ENCODE measurements at places on chromosomes 7 and 10.

DNA sequence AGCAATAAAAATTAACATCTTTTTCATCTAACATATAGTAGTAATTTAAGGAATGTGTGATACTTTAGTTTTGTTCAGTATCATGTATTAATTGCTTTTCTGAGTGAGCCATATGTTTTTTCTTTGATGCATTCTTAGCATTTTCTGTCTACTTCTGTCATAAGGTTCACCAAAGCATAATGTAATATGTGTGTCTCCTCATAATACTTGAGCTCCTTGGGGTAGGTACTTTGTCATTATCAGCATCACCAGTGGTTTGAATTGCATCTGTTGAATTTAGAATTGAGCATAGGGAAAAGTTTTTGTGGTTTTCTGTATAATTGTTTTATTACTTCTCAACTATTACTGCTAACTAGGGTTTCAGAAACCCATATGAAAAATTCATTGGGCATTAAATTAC is 26.5 kb downstream of the VPS50 start:
- DNase-seq = no peak

- DNase-seq = no peak
These were observed 212.4 kb upstream of the YAE1 start for GRCh38 chr7:39353615-39354376.

DNA sequence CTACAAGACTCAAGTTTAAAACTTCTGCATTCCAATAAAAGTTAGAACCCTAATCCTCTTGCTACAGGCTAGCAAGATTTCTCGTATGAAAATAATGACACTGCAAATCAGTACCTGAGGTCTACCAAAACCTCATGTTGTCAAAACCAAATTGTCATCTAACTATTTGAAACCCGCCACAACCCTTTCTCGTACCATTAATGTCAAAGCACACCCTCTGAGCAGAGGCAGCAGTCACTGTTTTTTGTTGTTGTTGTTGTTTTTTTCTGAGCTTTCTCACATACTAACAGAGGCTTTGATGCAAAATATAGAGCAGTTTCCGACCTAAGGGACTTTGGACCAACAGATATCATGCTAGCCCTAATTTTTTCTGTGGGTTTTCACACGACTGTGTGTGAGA is 563.9 kb upstream of the C7orf33 start:
- no peak for DNase-seq

DNA sequence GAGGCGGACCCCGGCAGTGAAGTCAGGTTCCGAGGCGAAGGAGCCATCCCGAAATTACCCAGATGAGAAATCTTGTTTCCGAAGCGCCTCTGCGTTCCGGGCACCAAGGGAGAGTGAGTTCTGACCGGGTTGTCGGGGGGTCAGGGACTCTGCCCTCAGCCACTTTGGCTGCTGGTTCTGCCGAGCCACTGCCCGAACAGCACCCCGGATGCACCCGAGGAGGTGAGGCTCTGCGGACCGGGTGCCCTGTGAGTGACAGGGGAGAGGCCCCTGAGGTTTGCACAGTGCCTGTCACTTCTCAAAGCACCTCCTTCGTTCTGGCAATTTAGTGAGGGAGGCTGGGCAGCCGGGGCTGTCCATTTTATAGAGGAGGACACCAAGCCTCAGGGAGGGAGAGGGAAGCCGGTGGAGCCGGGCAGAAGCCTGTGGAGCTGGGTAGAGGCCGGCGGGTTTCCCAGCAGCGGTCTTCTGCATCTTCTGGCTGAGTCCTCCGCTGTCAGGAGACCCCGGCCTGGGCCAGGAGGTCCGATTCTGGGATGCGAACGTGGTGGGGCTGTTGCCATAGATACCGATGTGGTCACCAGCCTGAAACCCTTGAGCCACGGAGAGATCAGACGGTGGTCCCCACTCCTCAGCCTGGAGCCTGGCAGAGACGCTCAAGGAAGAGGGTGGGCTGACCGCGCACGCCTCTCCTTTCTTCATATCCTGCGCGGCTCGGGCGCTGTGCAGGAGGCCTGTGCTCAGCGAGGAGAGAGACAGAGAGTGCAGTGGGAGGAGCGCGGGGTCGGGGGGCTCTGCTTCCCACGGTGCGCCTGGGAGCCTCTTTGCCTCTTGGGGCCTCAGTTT is 18.9 kb upstream of the SHH start:
- DNase-seq = no peak

DNA sequence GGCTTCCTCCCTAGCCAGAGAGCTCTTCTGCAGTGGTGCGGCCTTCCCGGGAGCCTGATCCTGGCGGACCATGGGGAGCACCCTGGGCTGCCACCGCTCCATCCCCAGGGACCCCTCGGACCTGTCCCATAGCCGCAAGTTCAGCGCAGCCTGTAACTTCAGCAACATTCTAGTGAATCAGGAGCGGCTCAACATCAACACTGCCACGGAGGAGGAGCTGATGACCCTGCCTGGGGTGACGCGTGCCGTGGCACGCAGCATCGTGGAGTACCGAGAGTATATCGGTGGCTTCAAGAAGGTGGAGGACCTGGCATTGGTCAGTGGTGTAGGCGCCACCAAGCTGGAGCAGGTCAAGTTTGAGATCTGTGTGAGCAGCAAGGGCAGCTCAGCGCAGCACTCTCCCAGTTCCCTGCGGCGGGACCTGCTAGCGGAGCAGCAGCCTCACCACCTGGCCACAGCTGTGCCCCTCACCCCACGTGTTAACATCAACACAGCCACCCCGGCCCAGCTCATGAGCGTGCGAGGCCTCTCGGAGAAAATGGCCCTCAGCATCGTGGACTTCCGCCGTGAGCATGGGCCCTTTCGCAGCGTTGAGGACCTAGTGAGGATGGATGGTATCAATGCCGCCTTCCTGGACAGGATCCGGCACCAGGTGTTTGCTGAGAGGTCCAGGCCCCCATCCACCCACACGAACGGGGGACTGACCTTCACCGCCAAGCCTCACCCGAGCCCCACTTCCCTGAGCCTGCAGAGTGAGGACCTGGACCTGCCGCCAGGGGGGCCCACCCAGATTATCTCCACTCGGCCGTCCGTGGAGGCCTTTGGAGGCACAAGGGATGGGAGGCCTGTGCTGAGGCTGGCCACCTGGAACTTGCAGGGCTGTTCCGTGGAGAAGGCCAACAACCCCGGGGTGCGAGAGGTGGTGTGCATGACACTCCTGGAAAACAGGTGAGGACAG is 1.5 kb downstream of the EEPD1 start:
- DNase-seq = no peak

DNA sequence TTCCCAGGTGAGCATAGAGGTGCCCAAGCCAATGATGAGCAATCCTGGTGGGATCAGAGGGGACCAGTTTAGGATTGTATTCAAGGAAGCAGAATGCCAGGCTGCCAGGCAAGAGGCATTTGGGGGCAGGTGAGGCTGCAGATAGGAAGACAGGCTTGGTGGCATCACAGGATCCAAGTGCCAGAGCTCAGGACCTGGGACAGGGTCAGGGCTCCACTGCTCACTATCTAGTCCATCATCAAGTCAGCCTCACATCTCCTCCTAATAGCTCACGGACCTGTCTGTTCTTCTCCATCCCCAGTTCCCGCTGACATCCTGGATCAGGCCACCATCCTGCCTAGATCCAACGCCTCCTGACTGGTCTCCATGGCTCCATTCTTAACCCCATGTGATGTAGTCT is 47.6 kb downstream of the CYP26A1 start:
- DNase-seq = no peak

DNA sequence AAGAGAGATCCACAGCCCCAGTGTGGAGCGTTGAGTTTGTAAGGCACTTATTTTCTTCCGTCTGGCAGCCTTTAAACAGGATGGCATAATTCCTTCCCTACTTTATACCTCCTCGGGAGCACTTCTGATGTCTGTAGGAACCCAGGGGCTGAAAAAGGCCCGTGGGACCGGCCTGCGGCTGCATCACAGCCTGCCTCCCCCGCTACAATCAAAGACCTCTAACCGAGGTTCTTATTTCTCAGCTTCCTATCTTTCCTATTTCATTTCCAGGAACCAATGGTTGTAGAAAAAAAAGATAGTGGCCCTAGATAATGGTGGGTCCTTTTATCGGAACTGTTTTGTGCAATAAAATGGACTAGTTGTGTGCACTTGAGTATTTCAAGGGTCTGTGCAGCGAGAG is 4.1 kb upstream of the CTBP2 start:
- no peak for DNase-seq

GRCh38 chr7:133051066-133051465 is 30.8 kb downstream of the CHCHD3 start:
- no peak for DNase-seq

DNA sequence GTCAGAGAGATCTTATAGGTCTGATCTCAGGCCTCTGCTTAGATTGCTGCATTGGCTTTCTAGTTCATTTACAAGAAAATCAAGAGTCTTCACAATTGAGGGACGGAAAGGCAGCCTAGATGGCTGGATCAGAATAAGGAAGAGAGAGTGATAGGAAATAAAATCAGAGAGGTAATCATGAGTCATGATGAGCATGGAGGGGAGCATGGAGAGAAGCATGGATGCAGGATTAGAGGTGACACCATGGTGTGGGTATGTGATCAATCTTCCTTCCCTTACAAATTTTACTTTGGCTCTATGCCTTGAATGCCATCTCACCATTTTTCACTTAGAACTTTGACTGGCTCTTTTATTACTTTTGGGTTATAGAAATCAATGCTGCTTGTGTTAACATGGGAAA is 1.4 kb downstream of the BCCIP start:
- DNase-seq = no peak

GRCh38 chr10:53690524-53691240 is 918.1 kb upstream of the MBL2 start:
- no peak for DNase-seq

- DNase-seq = no peak
These were observed 3.0 kb upstream of the HOXA2 start for GRCh38 chr7:27105301-27106031.

- DNase-seq = no peak
These were observed 1.7 kb downstream of the SDK1 start for GRCh38 chr7:3302681-3303320.

DNA sequence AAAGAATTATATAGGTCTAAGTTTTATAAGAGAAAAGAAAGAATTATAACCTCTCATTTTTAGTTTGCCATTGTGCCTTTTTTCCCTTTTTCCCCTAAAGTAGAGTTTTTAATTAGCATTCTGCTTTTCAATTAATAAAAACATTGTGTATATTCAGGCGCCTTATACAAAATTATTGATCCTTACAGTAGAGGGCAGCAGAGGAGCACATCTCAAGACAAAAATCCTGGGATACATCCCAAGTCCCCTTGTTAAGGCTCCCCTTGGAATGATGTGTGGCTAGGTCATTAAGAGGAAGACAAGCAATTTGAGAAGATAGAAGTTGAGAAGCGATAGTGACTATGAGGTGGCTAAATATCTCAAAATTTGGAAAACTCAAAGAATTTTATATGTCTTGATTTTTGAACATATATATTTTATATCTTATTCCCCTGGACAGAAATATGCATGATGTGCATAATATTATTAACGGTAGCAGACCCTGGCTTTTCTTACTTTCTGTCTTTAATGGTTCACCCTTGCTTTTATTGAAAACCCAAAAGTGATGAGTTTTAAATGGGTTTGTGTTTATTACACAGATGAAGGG is 19.1 kb upstream of the TPK1 start:
- peak; percentile 11 for DNase-seq

GRCh38 chr10:5927306-5927705 is 37.3 kb downstream of the FBH1 start:
- no peak for DNase-seq

- DNase-seq = peak; percentile 28
These were observed 472.0 kb downstream of the KCNMA1 start for GRCh38 chr10:77165445-77166208.

- DNase-seq = no peak
These were observed 86.4 kb downstream of the FAM53B start for GRCh38 chr10:124657806-124658205.

- no peak for DNase-seq
These were observed 7.8 kb downstream of the CRHR2 start for GRCh38 chr7:30674420-30674819.

DNA sequence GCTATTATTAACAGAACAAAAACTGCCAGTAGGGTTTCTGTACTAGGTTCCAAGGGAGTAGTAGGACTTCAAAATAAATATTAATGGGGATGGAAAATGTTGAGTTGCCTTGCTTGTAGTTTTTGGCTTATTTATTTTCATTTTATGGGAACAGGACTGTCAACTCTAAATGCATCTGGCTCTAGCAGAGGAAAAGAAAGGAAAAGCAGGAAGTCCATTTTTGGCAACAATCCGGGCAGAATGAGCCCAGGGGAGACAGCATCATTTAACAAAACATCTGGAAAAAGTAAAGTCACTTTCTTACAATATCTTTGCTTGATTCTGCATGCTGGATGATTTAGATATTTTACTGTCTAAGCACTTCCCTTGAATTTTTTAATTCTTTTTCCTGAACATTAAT is 69.4 kb downstream of the NOC3L start:
- no peak for DNase-seq

- DNase-seq = no peak
These were observed 157.0 kb upstream of the MKLN1 start for GRCh38 chr7:131170440-131171271.

DNA sequence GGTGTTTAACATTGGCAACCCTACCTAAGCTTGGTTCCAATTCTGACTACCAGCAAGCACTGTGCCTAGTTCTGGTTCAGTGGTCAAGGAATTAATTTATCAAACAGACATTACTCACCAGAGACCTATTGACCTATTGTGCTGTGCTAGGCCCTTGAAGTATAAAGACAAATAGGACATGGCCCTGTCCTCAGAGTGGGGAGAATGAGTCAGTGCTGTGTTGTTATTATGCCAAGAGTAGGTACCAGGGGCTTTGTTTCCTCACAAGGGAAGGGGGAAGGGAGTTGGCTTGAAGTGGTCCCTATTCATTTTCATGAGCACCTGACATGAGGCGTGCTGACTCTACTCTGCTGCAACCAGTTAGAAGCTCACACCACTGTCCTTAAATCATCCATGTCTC is 62.6 kb upstream of the PLPP4 start:
- DNase-seq = no peak

- peak; percentile 7 for DNase-seq
These were observed 272.4 kb upstream of the LRGUK start for GRCh38 chr7:133854739-133855138.

DNA sequence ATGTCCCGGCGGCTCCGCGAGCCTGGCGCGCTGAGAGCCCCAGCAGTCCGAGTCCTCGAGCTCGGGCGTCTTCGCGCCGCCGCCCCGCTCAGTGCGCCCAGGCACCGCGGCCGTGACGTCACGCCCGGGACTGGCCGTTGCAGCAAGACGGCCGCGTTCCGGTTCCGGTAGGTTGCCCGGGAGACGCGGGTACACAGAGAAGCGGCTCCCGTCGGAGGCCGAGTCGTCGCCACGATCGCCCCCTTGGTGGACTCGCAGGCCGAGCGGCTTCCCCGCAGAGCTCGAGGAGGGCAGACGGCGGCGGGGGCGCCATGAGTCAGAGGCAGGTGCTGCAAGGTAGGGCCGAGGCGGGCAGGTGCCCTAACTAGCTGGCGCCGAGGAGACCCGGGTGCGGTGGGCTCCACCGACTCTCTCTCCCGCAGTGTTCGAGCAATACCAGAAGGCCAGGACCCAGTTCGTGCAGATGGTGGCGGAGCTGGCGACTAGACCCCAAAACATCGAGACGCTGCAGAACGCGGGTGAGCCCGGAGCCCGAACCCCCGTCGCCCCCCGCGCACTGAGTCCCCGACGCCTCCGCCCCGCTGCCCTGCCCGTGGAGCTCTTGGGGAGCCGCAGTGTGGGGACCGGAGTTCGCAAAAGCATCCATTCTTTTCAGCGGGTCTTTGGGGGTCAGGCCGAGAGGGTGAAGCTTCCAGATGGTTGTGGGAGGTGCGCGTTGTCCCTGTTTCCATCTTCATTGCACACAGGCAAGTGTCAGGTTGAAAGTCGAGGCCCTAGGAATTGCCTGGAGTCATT is at the start of gene SPAG6:
Gene SPAG6 (plus strand): TSS at position 196 of the 795 bp plus-strand sequence. CDS start 116 bp downstream, at position 312.
- DNase-seq = peak; percentile 21

GRCh38 chr10:97384641-97385040 is 16.5 kb downstream of the RRP12 start:
- DNase-seq = no peak

Measured in NCI-H2029 treated with DMSO at 0.1 percent for 48 hours (cell line).